Endodermal cell (in vitro differentiated cells): ENCODE measurements at places on chromosomes 4 and X. TPM values are rescaled to one million over a fixed set of nuclear protein-coding genes. Genes with fewer than 3 reads are reported as not detected.

Gene RIBC1
- total RNA-seq = 2.1 and 3.0 TPM in 2 replicates

Gene RRH
- 0.16 and 0.18 TPM in 2 replicates for total RNA-seq

Gene GDPD2
- 1.4 to 1.6 TPM (median 1.5 TPM) in 3 replicates for total RNA-seq

DNA sequence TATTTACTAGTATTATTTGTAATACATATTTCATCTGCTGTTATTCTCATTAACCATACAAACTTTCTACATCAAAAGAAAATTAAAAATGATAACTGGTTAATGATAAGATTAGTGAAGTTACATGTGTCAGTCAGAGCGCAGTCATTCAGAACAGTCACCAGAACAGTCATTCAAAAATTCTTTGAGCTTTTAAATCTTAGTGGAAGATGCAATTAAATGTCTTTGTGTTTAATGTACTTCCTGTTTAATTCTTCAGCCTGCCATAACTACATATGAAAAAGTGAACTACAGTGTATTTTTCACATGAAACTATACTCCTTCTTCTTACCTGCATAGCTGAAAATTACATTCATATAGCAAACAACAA is 179.7 kb upstream of the NDST4 start:
- DNase-seq = no peak

DNA sequence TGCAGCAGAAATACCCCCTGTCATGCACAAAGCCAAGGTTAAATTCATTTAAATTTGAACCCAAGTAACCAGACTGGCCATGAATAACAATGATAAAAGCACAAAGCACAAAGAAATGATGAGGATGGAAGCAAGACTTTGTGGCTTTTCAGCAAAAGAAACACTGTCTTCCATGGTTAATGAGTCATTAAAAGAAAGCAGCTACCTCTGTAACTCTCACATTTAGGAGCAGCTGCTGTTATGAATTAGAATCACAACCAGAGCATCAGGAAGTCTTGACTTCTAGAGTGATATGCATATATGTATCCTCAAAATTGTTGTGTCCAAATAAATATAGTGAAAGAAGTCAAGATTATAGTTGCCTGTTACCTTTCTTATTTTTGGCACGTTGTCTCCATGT is 70.7 kb upstream of the RPS6KA6 start:
- DNase-seq = no peak

DNA sequence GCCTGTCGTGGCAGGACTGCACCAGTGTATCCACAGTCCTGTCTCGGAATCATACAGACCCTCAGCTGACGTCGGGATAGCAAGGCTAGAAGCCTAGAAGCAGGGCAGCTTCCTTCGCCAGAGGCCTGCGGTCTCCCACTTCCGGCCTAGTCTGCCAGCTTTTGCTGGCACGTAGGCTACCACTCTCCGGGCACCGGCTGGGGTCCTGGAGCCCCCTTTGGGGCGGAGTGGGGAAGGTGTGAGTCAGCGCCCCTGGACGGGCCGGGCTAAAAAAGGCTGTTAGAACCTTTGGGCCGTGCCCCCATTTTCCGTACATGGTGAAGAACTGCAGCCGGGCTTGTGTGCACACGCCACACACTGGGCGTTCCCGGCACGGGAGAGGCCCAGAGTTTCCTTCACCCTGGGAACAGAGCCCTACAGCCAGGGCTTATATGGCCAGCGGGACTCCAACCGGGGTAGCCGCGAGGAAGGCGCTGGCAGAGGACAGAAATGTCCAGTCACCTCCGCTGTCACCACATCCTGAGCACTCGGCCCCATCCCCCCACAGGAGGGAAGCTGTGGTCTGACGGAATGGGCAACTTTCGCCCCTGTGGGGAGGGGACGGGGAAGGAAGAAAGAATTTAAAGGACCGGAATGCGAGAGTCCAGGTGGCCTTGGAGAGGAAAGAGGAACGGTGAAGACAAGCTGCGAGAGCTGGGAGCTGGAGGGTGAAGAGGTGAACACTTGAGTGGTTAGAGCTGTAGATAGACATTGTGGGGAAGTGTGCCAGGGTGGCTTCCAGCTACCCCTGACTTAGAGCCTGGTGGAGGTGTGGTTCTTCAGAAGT is 4.6 kb downstream of the MAGIX start:
- DNase-seq = peak; percentile 53
